ENCODE measurements at places on chromosomes 5 and 9.

DNA sequence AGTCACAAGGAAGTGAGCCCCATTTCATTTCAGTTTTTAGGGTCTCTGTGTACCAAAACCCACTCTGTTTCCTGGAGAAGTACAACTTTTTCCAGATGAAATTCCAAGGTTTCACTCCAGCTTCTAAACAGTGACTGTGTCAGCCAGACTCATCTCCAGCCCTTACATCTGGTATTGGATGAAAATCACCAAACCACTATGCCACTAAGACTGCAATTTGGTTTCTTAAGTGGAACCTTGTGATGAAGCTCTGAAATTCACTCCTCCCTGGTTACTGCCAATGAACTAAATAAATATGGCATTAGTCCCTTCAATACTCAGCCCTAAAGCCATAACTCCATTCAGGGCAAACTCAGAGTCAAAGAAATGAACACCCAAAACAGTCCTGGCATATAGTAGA lies 211.2 kb upstream of the DAPK1 start:
- DNase-seq, result no peak

GRCh38 chr9:104448036-104448435 lies 56.0 kb upstream of the OR13F1 start:
- DNase-seq, result no peak

GRCh38 chr9:121294866-121295661 lies 27.1 kb downstream of the GSN start:
- DNase-seq, result no peak

DNA sequence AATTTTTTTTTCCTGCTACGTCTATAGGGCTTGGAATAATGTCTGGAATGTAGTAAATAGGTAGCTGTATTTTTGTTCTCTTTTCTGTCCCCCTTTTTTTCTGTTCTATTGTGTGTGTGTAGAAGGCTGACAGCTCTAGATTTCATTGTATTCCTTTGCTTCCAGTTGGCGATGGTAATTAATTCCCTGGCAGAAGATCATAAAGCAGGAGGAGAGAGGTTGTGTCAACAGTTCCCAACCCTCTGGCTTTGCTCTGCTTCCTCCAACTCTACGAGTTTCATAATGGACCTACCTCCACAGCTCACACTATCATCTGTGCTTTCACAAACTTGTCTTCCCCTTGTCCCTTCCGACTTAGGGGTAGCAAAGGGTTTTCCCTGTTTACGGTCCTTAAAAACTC lies 117.9 kb upstream of the CDH18 start:
- DNase-seq, result no peak

DNA sequence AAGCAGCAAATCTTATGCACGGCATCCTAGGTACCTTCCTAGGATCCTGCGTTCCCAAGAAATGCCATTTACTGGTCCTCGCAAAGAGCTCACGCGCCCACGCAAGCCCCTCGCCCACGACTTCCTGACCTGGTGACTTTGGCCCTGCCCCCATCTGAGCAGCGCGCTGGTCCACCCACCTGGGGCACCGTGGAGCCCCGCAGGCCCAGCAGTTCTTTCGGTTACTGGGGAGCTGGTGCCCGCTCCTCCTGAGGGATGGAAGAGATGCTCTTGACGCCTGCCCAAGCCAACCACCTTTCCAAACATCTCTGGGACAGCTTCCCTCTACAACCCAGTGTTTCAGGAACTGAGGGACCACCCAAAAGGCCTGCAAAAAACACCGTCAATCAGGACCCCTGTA lies 16.7 kb downstream of the EQTN start:
- no peak for DNase-seq

DNA sequence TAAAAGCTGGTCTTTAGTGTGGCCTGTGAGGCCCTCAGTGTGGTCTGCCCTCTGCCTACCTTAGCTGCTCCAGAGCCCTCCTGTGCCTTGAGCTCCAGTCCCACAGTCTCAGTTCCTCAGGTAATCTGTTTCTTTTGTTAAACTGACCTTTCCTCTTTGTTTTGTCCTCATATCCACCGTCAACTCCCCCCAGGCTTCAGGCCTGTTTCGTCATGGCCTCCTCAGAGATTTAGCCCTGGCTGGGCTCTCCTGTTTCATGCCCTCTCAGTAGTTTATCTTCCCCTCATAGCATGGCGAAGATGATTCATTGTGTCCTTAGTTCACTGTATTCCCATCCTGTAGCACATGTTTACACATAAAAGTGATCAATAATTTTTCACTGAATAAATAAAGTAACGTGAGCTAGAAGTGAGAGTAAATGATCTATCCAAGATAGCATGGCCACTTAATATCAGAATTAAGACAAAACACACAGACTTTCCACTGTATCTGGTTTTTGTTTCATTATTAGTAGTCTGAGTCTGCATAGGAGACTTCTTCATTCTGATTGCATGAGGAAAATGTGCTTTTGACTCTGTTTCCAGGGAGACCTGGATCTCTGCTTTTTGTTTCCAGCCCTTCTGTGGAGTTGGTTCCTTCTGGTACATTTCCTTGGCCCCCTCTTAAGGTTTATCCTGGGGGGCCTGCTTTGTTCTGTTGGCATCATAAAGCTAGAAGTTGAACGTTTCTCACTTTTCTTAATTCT lies 70.5 kb downstream of the SNX24 start:
- DNase-seq, result no peak

GRCh38 chr5:543755-544674 lies 19.8 kb upstream of the SLC9A3 start:
- DNase-seq, result no peak

DNA sequence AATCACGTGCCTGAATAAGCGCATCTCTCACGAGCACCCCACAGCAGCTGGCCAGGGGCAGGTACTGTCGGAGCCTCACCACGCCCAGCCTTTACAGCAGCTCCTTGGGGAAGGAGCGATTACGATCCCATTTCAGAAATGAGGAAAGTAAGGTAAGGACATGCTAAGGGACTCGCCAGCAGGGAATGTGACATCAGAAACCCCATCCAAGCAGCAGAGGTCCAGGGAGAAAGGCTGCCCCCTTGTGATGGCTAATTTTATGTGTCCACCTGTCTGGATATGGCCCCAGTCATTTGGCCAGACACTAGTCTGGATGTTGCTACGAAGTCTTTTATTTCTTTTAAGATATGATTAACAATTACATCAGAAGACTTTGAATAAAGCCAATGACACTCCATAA lies 77.3 kb downstream of the UBE2QL1 start:
- DNase-seq, result no peak

DNA sequence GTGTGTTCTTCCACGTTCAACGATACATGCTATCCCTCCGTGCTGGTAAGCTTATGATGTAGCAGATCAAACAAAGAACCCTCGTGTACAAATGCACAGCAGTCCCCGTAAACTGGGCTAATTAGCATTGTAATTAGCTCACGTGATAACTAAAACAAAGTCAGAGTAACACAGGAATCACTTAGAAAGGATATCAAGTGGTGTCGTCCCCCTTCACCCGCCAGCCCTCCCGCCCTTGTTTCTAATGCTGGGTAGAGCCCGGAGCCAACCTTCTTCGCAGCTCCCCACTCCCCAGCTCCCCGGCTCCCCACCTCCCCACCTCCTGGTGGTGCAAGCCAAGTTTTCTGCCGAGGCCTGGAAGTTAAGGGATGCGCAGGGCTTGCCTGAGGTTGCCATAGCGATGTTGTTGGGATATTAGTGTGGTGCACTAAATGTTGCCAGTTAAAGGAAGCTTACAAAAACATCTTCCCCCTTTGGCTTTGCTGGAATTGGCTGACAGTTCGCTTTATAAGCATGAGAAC lies 357.9 kb upstream of the CCNH start:
- DNase-seq, result no peak

GRCh38 chr9:35436933-35437332 lies 53.0 kb upstream of the RUSC2 start:
- no peak for DNase-seq

DNA sequence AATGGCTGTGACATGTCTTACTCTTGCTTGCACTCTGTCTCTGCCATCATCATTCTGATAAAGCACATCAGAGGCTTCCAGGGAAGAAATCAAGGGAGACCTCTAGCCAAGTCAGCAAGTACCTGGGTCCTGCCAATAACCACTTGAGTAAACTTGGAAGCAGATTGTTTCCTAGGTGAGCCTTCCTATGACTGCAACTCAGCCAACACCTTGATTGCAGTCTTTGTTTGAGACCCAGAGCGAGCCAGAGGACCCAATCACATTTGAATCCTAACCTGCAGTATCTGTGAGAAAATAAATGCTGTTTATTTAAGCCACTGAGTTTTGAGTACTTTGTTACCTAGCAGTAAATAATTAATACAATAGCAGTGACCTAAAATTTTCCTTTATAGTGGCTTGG lies 356.8 kb upstream of the CHD1 start:
- DNase-seq, result no peak

GRCh38 chr9:81370650-81371049 lies 318.7 kb downstream of the TLE1 start:
- DNase-seq, result no peak

DNA sequence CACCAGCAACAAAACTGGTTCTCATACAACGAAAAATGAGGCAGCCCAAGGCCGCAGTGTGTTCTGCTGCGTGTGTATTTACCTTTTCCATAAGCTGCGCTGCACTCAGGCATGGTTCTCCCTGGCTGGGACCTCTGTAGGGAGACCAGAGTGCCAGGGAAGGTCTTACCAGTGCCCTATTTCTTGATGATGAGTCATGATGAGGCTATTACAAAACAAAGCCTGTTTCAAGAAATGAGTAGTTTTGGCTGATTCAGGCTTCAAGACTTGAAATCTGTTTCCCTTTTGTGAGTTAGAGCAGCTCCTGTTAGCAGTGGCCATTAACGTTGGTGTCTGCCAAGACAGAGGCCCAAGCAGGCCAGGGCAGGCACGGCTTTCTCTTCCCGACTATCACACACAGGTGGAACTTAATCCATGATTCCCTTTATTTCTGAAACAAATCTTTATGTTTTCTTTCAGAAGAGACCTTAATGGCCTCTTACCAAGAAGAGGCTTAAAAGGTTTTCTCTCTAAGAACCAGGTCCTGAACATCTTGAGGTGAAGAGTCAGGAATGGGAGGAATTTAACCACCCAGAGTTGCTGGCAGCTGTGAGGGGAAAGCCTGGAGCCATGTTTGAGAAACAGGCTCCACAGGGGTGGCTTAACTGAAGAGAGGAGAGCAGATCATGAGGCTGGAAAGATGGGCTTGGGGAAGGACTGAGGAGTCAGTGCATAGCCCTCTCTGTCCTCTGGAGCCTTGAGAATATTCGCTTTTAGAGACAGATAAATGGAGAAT lies 41.4 kb upstream of the TIFAB start:
- DNase-seq, result peak; percentile 32

DNA sequence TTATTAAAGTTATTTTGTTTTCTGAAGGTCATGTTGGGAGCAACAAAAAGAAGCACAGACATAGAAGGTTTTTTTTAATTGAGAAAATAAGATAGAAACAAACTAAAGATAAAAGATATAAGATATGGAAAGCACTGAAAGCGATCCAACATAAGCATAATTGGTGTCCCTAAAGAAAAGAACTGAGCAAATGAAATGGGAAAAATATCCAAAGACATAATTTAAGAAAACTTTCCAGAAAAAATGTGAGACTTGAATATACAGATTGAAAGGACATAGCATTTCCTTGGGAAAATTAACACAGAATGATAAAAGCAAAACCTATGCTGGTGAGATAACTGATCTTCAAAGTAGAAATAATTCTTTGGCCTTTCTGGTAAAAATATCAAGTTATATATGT lies 289.3 kb downstream of the KIAA0825 start:
- DNase-seq, result no peak

GRCh38 chr5:175246242-175246888 lies 197.6 kb downstream of the DRD1 start:
- DNase-seq, result peak; percentile 88

GRCh38 chr9:99127356-99128132 lies 22.6 kb downstream of the TGFBR1 start:
- no peak for DNase-seq

- DNase-seq, result no peak
Observed at GRCh38 chr5:63249960-63250359, 671.3 kb downstream of the LRRC70 start.

DNA sequence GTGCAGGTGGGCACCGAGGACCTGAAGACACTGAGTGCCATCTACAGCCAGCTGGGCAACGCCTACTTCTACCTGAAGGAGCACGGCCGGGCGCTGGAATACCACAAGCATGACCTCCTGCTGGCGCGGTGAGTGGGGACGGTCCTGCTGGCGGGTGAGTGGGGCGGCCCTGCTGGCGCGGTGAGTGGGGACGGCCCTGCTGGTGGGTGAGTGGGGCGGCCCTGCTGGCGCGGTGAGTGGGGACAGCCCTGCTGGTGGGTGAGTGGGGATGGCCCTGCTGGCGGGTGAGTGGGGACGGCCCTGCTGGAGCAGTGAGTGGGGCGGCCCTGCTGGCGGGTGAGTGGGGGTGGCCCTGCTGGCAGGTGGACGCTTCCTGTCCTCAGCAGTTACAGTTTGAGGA lies 7.2 kb downstream of the GPSM1 start:
- no peak for DNase-seq

- DNase-seq, result peak; percentile 2
Observed at GRCh38 chr9:15469406-15469805, 41.4 kb downstream of the PSIP1 start.

DNA sequence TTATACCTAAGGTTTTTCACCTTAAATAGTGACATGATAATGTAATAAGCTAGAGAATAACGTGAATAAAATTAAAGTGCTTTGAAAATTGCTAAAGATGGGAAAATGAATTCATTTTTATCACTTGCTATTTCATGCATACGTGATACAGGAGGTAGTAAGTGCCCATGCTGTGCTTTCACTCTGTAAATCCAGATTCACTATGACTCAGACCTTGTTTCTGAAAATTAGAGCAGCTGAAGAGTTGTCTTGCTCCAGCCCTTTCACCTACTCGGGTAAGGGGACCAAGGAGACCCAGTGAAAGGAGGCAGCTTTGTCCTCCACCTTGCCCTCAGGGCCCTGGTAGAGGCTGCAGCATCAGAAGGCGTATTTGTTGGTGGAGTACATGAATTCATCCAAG lies 87.9 kb downstream of the ANKH start:
- no peak for DNase-seq

- DNase-seq, result no peak
Observed at GRCh38 chr5:176412517-176413254, 3.7 kb downstream of the CLTB start.

DNA sequence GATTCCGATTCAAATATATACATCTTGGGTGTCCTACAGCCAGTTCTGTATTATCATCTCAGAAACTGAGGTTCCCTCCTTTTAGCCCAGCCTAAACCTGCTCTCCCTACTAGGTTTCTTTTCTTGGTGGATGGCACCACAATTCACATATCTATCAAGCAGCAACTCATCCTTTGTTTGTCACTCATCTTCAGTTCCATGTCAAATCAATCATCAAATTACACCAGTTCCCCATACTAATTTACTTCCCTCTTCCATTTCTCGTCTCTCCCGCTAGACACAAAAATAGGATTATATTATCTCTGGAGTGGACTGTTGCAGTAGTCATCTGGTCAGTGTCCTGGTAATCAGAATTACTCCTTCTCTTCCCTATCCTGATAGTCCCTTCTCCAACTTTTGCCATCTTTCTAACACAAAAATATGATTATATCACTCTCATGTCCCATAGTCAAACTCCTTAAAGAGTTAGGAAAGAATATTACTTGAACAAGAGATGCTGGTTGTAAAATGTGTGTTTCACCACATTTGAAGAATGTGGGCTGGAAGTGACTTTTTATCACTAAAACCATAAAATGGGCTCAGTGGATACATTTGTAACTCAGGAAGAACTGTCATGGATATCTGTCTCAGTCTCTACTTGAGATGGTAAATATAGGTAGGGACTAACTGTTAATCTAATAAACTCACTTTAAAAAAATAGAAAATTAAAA lies 69.1 kb upstream of the RICTOR start:
- DNase-seq, result no peak

- no peak for DNase-seq
Observed at GRCh38 chr9:32550562-32551275, 1.4 kb upstream of the SMIM27 start.

Data from non-pigmented ciliary epithelial cell (primary cell).